Stimulated activated CD8-positive, alpha-beta memory T cell treated with anti-CD3 and anti-CD28 coated beads, Interleukin-7, amount 100 ng/mL, for 4 hours (primary cell): ENCODE measurements at places on chromosomes 1 and 21.

DNA sequence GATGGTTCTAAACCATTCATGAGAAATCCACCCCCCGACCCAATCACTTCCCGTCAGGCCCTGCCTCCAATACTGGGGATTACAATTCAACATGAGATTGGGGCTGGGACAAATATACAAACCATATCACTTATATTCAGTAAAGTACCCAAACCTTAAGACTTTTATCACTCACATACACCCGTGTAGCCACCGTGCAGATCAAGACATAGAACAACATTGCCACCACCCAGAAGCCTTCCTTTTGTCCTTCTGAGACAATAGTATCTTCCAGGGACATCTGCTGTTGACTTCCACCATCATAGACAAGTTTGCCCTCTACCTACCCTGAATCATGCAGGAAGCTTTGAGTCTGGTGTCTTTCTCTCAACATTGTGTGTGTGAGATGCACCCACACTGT lies 37.5 kb downstream of the CLIC6 start:
- DNase-seq: no peak

- no peak for DNase-seq
Measured at GRCh38 chr1:183887826-183888819, 83.2 kb downstream of the RGL1 start.

GRCh38 chr1:183315991-183316758 lies 102.0 kb downstream of the NMNAT2 start:
- DNase-seq: no peak

- no peak for DNase-seq
Measured at GRCh38 chr21:29434081-29434480, 135.4 kb downstream of the BACH1 start.

DNA sequence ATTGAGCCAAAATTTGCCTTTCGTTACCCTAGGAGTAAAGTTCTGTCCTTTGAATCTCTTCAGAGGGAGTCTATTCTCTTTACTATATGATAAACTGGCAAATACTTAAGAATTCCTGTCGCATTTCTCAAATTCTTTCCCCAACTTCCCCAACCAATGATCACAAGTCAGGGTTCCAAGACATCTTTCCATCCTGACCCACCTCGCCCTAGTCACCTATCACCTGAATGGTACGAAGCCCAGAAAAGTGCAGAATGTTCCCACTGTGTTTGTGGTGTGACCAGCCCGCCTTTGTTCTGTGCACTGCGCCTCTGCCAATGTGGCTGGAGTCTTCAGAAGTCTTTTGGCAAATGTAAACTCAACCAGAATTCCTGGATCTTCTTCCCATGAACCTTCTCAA lies 132.5 kb downstream of the RNF220 start:
- no peak for DNase-seq

DNA sequence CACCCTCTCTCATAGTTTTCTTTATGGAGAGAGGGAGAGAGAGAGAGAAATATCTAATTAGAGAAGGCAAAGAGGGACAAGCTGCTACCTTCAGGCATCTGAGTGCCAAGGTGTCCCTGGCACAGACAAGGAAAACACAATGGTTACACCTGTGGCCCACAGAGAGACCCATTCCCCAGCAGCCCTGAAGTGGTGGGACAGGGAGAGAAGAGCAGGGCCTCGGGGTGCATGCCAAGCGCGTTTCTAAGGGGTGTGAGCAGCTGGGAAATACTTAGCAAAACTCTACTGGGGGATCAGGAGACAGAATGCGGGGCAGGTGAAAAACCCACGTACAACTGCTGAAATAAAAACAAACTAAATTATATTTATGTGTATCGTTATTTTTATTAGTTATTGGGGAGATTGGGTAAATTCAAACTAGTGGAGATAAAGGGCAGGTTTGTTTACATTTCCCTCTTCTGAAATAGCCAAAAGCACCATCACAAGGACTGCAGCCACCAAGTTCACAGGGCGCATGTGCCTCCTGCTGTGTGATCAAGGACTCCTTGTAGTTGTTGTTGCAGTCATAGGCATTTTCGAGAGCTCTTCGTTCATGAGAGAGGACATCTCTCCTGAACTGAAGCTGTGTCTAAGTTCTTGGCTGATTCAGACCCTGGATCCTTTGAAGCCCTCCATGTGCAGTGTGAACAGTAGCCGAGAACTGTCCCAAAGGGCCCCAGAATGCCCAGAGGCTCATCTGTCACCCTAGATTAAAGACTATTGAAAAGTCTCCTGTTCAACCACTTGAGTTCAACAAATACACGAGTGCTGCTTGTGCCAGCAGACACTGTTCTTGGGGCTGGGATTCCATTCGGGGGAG lies 737 bp upstream of the SERPINC1 start:
- no peak for DNase-seq

- no peak for DNase-seq
Measured at GRCh38 chr1:184632415-184633175, 122.1 kb downstream of the EDEM3 start.

- no peak for DNase-seq
Measured at GRCh38 chr1:223847781-223848345, 2.1 kb upstream of the TP53BP2 start.

- no peak for DNase-seq
Measured at GRCh38 chr1:237235091-237235490, 193.1 kb downstream of the RYR2 start.

DNA sequence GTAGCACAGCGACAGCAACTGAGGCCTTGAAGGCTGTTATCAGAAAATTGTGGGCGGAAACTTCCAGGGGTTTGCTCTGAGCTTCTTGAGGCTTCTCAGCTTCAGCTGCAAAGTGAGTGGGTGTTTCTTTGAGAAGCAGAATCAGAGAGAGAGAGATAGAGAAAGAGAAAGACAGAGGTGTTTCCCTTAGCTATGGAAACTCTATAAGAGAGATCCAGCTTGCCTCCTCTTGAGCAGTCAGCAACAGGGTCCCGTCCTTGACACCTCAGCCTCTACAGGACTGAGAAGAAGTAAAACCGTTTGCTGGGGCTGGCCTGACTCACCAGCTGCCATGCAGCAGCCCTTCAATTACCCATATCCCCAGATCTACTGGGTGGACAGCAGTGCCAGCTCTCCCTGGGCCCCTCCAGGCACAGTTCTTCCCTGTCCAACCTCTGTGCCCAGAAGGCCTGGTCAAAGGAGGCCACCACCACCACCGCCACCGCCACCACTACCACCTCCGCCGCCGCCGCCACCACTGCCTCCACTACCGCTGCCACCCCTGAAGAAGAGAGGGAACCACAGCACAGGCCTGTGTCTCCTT lies at the start of gene FASLG:
TSS of gene FASLG (plus strand) at position 233 of the 583 bp plus-strand sequence. CDS start at position 332, 99 bp downstream.
- DNase-seq: peak; percentile 64

GRCh38 chr1:117652421-117652820 lies 46.6 kb downstream of the TENT5C start:
- DNase-seq: no peak

- DNase-seq: no peak
Measured at GRCh38 chr1:97128426-97128825, 406.8 kb downstream of the PTBP2 start.

GRCh38 chr1:224512600-224513151 lies 78.1 kb upstream of the WDR26 start:
- no peak for DNase-seq

GRCh38 chr1:112141923-112142322 lies 152.5 kb upstream of the KCND3 start:
- no peak for DNase-seq

DNA sequence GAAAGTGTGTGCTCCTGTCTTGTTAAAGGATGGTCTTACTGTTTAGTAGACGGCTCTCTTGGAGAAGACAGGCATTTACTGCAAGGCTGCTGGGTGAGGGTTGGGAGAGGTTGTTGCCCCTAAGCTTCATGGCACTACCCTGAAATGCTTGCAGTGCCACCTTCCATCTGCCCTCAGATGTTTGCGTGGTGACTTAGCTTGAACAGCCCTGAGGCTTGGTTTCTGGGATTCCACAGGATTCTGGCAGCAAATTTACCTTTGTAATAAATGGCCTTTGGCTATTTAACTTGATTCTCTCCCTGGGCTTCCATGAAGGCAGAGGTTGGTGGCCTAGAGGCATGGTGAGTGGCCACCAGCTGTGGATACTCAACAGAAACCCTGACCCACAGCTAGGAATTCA lies 11.6 kb downstream of the MTARC1 start:
- DNase-seq: no peak

DNA sequence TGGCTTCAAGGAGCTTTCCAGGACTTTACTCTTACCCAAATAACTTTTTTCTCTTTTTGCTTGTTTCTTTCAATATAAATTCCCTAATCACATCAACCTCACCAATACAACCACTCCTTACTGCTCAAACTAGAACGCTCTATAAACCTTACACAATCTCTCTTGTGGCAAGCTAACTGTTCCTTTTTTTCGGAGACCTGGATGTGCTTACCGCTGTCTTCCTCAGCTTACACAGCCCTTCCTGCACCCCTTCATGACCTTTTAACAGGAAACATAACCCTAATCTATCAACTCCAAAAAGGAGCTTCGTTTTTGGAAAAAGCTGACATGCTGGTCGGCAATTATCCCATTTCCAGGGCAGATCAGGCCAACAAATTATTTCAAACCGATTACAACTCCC lies 24.1 kb upstream of the SLC2A5 start:
- no peak for DNase-seq

DNA sequence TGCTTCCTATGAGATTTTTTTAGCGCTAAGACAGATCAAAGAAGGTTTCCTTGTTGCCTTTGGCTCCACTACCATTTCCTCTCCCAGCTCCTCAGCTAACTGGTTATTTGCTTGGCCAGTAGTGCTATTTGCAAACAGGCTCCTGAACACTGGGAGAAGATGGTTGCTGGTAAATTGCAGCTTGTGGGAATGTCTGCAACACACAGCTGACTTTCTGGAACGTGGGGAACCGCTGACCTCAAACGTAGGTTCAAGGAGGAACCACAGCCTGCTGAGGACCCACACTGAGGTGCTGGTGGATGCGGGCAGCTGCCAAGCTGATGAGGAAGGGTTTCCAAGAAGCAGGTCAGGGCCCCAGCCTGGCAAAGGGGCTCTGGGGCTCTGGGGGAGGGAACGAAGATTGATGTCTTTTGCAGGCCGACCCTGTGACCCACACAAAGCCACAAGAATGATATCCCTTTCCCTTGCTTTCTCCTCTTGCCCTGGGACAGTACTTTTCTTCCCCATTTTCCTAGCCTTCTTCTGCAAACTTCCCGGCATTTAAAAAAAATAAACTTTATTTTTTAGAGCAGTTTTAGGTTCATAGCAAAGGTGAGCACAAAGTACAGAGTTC lies 24.8 kb downstream of the GNG4 start:
- DNase-seq: no peak

GRCh38 chr1:39490596-39491145 lies 765 bp upstream of the BMP8A start:
- DNase-seq: no peak

DNA sequence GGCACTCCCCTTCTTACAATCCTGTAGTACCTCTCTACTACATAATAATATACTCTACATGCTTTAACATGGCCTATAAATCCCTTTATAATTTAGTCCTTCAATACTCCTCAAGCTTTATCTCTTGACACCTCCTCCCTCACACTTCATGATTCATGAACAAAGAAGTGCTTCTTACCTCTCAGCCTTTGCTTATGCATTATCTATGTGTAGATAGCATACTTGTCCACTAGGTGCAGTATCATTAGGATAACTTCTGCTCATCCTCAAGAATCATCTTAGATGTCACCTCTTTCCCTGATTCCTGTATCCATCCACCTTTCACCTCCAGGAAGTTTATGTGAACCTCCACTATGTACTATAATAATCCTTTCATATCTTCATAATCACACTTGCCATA lies 74.4 kb downstream of the COL24A1 start:
- no peak for DNase-seq

GRCh38 chr1:241614144-241614543 lies 26.0 kb downstream of the CHML start:
- no peak for DNase-seq

GRCh38 chr1:217881131-217881543 lies 250.0 kb downstream of the SPATA17 start:
- DNase-seq: no peak

DNA sequence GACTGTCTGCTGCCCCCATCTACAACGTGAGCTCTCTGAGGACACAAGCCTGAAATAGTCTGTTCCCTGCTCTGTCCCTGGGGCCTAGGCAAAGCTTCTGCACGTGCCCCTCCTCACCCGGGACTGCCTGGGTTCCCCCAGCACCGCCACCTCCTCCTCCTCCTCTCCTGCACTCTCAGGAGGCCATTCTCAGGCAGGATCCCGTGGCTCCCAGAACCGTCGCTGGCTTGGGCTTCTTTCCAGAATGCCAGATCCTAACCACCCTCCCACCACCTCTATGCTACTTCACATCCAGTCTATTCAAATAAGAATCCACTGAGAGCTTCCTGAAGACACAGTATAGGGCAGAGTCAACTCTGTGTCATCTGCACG lies 11.2 kb downstream of the NPHP4 start:
- no peak for DNase-seq

DNA sequence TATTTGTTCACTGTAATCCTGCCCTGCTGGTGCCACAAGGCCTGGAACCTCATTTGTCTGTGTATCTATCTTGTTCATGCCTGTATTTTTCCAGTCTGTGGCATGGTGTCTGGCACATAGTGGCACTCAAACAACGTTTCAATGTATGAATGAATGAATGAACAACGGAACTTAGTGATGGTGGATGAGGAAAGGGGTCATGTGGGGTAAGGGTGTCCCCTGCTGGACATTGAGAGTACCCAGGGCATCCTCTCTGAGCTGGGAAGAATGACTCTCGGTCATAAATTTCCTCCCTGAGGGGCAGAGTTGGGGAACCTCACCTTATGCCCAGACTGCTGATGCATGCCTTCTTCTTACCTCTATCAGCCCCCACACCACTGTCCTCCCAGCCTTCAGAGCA lies 18.9 kb upstream of the ZNF683 start:
- no peak for DNase-seq

DNA sequence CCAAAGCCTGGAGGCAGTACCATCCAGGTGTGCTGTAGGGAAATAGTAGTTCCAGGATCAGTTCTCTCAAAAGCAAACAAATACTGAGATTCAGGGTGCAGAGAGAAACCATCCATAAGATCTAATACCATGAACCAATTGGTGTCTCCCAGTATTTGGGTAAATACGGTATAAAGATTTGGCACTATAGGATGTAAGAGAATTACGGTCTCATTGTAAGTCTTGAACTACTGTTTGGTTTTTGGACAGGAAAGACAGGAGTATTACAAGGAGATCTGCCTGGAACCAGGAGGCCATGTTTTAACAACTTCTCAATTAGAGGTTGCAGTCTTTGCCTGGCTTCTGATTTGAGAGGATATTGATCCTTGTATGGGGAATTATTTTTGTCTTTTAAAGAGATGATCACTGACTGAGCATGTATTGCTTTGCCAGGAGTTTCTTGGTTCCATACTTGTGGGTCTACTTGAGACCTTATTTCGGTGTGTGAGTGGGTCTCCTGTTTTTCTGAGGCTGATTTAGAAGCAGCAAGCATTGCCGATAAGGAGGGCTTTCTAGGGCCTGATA lies 10.2 kb downstream of the AADACL4 start:
- no peak for DNase-seq

DNA sequence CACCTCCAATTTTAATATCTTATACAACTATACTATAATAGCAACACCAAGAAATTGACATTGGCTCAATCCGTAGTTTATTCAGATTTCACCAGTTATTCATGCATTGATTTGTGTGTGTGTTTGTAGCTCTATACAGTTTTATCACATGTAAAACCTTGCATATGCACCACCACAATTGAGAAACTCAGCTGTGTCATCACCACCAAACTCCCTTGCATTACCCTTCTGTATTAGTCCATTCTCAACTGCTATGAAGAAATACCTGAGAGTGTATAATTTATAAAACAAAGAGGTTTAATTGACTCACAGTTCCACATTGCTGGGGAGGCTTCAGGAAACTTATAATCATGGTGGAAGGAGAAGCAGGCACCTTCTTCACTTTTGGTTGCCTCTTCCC lies 162.1 kb downstream of the PATJ start:
- no peak for DNase-seq

- no peak for DNase-seq
Measured at GRCh38 chr1:181140398-181140797, 51.9 kb downstream of the IER5 start.
